Stimulated activated CD8-positive, alpha-beta memory T cell treated with anti-CD3 and anti-CD28 coated beads, Interleukin-7, amount 100 ng/mL, for 1 hour (primary cell): ENCODE measurements at places on chromosomes 2 and 18.

DNA sequence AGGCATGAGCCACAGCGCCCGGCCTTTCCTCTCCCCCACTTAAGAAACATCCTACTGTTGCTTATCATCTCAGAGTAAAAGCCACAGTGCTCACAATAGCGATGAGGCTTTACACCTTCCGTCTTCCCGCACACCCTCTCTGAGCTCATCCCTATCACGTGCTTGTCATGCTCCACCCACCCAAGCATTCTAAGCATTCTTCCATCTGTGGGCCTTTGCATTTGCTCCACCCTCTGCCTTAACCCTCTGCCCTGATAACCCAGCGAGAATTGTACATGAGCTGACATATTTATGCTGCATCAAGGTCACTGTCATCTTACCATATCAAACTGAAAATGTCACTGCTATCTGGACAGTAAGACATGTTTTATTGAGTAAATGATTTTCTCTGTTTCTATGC is 22.6 kb downstream of the FOXI3 start:
- no peak for DNase-seq

GRCh38 chr2:237364655-237365054 is 49.3 kb downstream of the COL6A3 start:
- DNase-seq, result no peak

DNA sequence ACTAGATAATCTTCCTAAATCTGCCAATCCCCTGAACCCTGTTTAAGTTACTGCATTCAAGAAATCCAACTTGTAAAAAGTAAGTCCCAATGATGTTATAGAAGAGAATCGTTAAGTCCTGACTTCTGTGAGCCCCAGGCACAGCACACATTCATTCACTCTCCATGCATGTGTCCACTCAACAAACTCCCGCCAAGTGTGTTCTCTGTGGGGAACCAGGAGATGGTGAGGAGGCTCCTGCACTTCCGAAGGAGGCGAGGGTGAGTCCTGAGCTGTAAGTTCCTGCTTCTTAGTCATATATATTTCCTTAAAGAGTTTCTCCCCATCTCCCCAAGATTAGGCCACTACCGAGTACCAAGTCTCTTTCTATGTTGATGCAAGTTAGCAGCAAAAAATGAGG is 635.0 kb upstream of the ID2 start:
- no peak for DNase-seq

DNA sequence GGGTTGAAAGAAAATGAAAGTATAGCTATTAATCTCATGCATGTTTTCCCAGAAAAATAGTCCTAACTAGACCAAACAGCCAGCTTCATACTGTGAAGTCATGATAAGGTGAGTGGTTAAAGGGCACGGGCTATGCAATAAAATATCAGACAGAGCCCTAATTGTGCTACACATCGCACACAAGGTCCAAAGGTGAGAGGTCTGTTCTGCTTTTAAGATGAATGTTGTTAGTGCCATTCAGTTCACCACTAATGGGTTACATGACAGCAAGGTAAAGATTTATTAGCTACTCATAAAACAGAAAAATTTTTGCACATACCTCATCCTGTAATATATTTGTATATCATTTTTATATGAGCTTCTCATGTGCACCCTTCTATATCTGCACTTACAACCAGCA is 105.0 kb upstream of the STK17B start:
- DNase-seq, result no peak

DNA sequence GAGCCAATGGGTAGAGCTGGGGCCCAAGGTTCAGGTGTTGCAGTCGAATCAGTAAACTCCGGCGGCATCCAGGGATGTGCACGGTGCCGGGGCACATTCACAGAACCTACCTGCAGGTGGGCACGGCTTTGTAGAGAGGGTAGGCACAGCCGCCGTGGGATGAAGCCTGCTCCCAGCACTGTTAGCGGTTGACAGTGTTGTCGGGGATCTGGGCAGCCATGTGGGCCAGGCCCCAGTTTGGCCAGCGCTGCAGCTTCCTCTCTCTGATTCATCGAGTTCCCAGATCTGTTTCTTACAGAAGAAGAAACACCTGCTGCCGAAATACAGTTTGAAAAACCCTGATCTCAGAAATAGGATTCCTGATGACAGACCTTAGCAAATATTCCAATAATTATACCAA is 274.8 kb downstream of the AGAP1 start:
- no peak for DNase-seq

- no peak for DNase-seq
Measured at GRCh38 chr2:3403587-3404334, 24.3 kb downstream of the TRAPPC12 start.

DNA sequence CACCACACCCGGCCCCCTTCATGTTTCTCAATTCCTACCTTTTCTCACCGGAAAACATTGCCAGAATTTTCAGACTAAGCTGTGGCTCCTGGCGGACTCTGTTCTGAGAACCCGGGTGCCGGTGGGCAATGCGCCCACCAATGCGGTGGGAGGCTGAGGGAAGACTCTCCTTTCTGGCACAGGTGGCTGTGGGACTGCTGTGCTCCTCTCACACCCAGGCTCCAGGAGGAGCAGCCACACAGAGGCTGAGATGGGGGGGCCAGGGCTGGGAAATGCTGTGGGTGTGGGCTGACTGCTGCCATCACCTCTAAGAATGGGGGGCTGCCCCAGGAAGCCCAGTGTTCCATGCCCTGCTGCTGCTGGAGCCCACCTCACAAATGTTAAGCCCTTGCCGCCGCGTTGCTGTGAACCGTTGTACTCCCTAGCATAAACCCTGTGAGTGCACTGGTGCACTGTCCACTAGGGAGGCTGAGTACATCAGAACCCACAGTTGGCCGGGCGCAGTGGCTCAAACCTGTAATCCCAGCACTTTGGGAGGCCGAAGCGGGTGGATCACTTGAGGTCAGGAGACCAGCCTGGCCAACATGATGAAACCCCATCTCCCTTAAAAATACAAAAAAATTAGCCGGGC is 152.6 kb downstream of the LDLRAD4 start:
- no peak for DNase-seq

GRCh38 chr2:208013285-208014178 is 11.8 kb downstream of the PLEKHM3 start:
- no peak for DNase-seq
